Activated CD4-positive, alpha-beta T cell treated with anti-CD3 and anti-CD28 coated beads, Interleukin-2, amount 10 ng/mL, durations not matched to agents 7 days and 5 days (primary cell): ENCODE measurements at places on chromosomes 16 and 17. TPM values are rescaled to one million over a fixed set of nuclear protein-coding genes. Genes with fewer than 3 reads are reported as not detected.

The CDRT4 gene
- total RNA-seq: 2.7 TPM

The ZNF750 gene
- total RNA-seq: not detected

The SCGB1C2 gene
- total RNA-seq: not detected

The TMEM220 gene
- total RNA-seq: 0.42 TPM

The NBR1 gene
- 54.3 TPM for total RNA-seq

The CASKIN1 gene
- 0.19 TPM for total RNA-seq

The STH gene
- not detected for total RNA-seq

The CHMP6 gene
- 32.9 TPM for total RNA-seq

The IGFALS gene
- total RNA-seq: 0.15 TPM

The TP53TG3 gene
- 0.73 TPM for total RNA-seq

DNA sequence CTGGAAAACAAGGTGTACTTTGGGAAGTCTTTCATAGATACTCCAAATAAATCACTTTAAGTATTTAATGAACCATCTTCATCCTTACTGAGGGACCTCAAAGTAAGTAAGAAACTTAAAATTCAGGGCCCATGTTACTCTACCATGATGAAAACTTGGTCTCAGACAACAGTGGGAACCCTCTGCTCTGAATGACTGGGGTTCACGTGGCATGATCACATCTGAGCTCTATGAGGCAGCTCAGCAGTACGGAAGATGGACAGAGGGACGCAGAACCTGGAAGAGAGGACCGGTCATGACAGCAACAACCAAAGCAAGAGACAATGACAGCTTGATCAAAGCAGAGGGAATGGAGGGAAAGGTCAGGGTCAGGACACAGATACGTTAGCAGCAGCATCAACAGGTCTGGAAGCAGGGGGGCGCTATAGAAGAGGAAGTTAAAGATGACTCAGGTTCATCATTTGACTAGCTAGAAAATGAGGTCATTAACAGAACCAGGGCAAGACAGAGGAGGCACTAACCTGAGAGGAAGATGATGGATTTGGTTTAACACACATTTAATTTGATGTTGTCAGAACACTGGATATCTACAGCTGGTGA is 9.5 kb downstream of the XPO6 start:
- H3K4me1 ChIP-seq: peaks cover 32% of the 10 kb centered on the region
- no peaks in the 10 kb centered on the region for H3K27me3 ChIP-seq
- no peak for DNase-seq

- no peak overlapping the region for H3K4me3 ChIP-seq
- DNase-seq: peak; percentile 62
These were observed 178.3 kb downstream of the MRTFB start for GRCh38 chr16:14249291-14250032.

- no peak overlapping the region for H3K4me3 ChIP-seq
- H3K27me3 ChIP-seq: peaks cover 1% of the 10 kb centered on the region
- no peak overlapping the region for H3K27ac ChIP-seq
- no peaks in the 10 kb centered on the region for H3K36me3 ChIP-seq
- no peaks in the 10 kb centered on the region for H3K4me1 ChIP-seq
- DNase-seq: no peak
These were observed 137.6 kb downstream of the RBFOX3 start for GRCh38 chr17:79473111-79473875.

GRCh38 chr17:19347323-19348080 is 15.0 kb downstream of the B9D1 start:
- DNase-seq: no peak
- H3K4me1 ChIP-seq: no peaks in the 10 kb centered on the region
- H3K36me3 ChIP-seq: no peaks in the 10 kb centered on the region
- H3K27me3 ChIP-seq: peaks cover 9% of the 10 kb centered on the region
- H3K4me3 ChIP-seq: no peak overlapping the region

DNA sequence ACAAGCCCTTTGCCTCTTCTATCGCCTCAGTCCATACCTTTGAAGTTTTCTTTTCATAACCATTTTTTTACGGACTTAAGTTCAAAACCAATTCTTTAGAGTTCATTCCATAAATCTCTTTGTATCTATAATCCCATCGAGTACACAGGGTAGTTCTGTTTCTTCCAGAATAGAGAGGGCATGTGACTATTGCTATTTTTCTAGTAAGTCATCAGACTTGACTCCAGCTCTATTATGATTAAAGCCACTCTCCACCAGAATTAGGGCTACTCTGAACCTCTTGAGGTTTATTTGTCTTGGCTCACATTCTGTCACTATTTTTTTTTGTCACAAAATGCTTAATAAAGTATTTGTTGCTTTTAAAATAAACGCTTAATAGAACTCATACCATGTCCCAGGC is 191.9 kb upstream of the AXIN2 start:
- no peak overlapping the region for H3K27ac ChIP-seq
- no peak for DNase-seq
- peaks cover 5% of the 10 kb centered on the region for H3K27me3 ChIP-seq

DNA sequence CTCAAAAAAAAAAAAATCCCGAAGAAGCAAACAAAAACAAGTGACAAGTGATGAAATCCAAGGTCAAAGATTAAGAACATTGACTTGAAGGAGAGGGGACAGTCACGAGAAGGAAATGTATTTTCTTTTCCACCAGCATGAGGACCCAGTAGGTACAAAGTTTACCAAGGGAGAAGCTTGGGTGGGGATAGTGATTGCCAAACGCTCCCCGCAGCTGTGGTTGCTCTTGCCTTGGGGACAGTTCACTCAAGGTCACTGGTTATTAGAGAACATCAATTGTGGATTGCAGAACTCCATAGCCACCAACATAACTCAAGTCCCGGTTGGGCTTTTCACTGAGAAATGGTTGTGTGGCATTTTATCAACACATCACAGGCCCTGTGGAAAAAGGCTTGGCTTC is 27.0 kb downstream of the RSL1D1 start:
- H3K36me3 ChIP-seq: no peaks in the 10 kb centered on the region
- no peaks in the 10 kb centered on the region for H3K4me1 ChIP-seq
- H3K27me3 ChIP-seq: no peaks in the 10 kb centered on the region
- no peak for DNase-seq
- H3K4me3 ChIP-seq: no peak overlapping the region

DNA sequence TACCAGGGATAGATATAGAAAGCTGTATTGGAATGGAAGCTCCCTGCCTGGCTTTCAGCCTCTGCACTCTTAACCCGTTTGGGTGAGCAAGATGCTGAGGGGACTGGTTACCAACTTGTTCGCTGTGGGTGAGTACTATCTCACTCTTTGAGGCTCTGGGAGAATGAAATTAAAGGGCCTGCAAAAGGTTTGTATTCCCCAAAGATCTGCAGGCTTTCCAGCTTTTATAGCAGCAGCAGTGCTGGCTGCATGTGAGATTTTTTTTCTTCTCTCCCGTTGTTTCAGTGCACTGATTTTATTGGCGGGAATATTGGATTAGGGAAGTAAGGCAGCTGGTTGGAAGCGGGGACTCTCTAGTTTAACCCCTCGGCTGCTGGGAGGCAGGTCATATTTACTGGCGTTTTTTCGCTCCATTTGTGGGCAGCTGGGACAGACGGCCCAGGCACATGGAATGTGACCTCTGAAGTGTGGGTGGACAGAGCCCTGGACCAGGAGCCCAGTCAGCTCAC is 30.9 kb downstream of the C17orf75 start:
- DNase-seq: no peak
- H3K36me3 ChIP-seq: no peaks in the 10 kb centered on the region
- H3K27ac ChIP-seq: no peak overlapping the region
- H3K4me3 ChIP-seq: no peak overlapping the region
- peaks cover 23% of the 10 kb centered on the region for H3K27me3 ChIP-seq

DNA sequence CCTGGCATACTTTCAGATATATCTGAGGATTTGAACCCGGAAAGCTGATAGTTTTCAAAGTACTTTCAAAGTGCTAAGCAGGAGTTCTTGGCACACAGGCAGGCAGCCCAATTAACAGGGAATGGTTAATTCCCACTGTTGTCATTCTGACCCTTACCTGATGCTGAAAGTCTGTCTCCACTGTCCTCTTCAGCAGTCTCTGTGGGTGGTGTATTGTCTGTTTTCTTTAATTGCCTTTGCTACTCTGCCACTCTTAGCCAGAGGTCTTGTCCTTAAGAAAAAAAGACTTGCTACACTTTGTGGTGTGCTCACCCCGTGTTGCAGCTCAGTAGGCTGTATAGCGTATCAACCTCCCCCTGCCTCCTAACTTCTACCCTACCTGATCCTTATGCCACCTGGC is 63.2 kb upstream of the SLC12A3 start:
- H3K4me1 ChIP-seq: no peaks in the 10 kb centered on the region
- H3K27me3 ChIP-seq: no peaks in the 10 kb centered on the region
- H3K4me3 ChIP-seq: no peak overlapping the region
- DNase-seq: no peak

- H3K27ac ChIP-seq: no peak overlapping the region
- no peaks in the 10 kb centered on the region for H3K27me3 ChIP-seq
- peaks cover 51% of the 10 kb centered on the region for H3K4me1 ChIP-seq
- peaks cover 8% of the 10 kb centered on the region for H3K36me3 ChIP-seq
These were observed 4.0 kb downstream of the SIAH1 start for GRCh38 chr16:48381201-48381600.

- no peaks in the 10 kb centered on the region for H3K36me3 ChIP-seq
- no peaks in the 10 kb centered on the region for H3K4me1 ChIP-seq
- DNase-seq: no peak
- no peak overlapping the region for H3K27ac ChIP-seq
- no peaks in the 10 kb centered on the region for H3K27me3 ChIP-seq
These were observed 11.1 kb downstream of the ABR start for GRCh38 chr17:1168533-1169220.

GRCh38 chr17:15441315-15441714 is 26.1 kb downstream of the CDRT4 start:
- no peak overlapping the region for H3K27ac ChIP-seq
- peaks cover 17% of the 10 kb centered on the region for H3K4me1 ChIP-seq
- no peak for DNase-seq
- no peaks in the 10 kb centered on the region for H3K27me3 ChIP-seq
- no peak overlapping the region for H3K4me3 ChIP-seq

- H3K36me3 ChIP-seq: peaks cover 63% of the 10 kb centered on the region
- DNase-seq: no peak
- H3K27me3 ChIP-seq: no peaks in the 10 kb centered on the region
- no peak overlapping the region for H3K4me3 ChIP-seq
These were observed 40.3 kb downstream of the NDE1 start for GRCh38 chr16:15690296-15690695.

DNA sequence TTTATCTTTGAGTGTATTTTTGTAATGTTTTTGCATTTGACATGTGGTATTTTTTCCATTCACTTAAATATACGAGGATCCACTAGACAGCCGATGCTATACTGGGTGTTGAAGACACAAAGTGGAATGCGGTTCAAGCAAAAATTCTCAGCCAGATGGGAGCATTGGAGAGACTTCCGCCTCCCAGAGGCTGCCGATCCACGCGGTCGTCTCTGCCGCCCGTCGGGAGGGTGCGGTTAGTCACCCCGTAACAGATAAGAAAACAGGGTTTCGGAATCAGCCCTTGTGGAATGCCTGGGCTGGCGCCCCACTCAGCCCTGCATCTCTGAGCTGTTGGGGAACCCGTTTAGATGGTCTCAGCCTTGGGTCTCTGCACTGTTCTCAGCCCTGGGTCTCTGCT is 7.3 kb downstream of the GSE1 start:
- H3K27me3 ChIP-seq: peaks cover 9% of the 10 kb centered on the region
- H3K36me3 ChIP-seq: no peaks in the 10 kb centered on the region
- DNase-seq: no peak
- no peak overlapping the region for H3K27ac ChIP-seq
- peaks cover 21% of the 10 kb centered on the region for H3K4me1 ChIP-seq

GRCh38 chr16:75389096-75389690 is 44.1 kb downstream of the CFDP1 start:
- H3K36me3 ChIP-seq: peaks cover 15% of the 10 kb centered on the region
- no peak overlapping the region for H3K27ac ChIP-seq
- H3K4me3 ChIP-seq: no peak overlapping the region
- H3K27me3 ChIP-seq: no peaks in the 10 kb centered on the region
- no peak for DNase-seq

DNA sequence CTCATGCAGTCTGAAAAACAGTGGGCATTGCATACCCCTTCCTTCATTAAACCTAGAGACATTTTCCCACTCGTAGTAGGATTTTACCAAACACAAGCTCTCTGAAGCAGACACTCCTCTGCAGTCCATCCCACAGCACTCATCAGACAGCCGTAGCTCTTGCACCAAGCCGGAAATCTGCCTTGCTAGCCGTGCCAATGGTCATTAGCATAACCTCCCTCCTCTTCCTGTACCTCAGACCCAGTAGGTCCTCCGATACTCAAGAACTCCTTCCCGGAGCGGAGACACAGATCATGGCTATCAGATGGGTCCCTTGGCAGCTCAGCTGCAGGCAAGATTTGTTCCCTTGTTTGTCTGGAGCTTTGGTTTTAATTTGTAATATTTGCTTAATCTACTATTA is 483.1 kb upstream of the PSMD7 start:
- H3K27me3 ChIP-seq: no peaks in the 10 kb centered on the region
- H3K27ac ChIP-seq: no peak overlapping the region
- DNase-seq: no peak
- no peaks in the 10 kb centered on the region for H3K36me3 ChIP-seq
- no peaks in the 10 kb centered on the region for H3K4me1 ChIP-seq

GRCh38 chr17:802901-803881 is 21.0 kb downstream of the MRM3 start:
- no peak for DNase-seq
- H3K27ac ChIP-seq: no peak overlapping the region
- no peaks in the 10 kb centered on the region for H3K36me3 ChIP-seq
- no peaks in the 10 kb centered on the region for H3K4me1 ChIP-seq
- H3K27me3 ChIP-seq: no peaks in the 10 kb centered on the region
- no peak overlapping the region for H3K4me3 ChIP-seq

- H3K4me1 ChIP-seq: no peaks in the 10 kb centered on the region
- no peaks in the 10 kb centered on the region for H3K36me3 ChIP-seq
- peaks cover 3% of the 10 kb centered on the region for H3K27me3 ChIP-seq
- no peak for DNase-seq
These were observed 122.9 kb downstream of the ABCA8 start for GRCh38 chr17:68832109-68832802.

DNA sequence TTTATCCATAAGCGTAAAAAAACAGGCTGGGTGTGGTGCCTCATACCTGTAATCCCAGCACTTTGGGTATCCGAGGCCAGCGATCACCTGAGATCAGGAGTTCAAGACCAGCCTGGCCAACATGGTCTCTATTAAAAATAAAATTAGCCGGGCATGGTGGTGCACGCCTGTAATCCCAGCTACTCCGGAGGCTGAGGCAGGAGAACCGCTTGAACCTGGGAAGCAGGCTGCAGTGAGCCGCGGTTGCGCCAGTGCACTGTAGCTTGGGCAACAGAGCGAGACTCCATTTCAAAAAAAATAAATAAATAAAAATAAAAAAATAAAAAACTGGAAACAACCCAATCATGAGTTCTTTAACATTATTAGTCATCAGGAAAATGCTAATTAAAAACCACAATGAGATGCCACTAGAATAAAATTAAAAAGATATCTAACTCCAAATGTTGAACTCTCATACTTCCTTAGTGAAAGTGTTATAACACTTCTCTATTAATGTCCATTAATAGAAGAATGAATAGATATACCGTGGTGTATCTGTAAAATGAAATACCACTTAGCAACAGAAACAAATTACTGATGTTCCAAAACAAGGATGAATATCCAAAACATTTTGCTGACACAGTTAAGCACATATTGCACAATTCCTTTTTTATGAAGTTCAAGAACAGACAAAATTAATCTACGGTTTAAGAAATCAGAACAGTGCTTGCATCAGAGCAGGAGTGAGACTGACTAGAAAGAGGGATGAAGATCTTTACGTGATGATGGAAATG is 13.1 kb downstream of the MPHOSPH6 start:
- H3K4me1 ChIP-seq: peaks cover 24% of the 10 kb centered on the region
- H3K27ac ChIP-seq: no peak overlapping the region
- no peak overlapping the region for H3K4me3 ChIP-seq
- no peaks in the 10 kb centered on the region for H3K27me3 ChIP-seq
- no peak for DNase-seq
